BJ (cell line): ENCODE measurements at places on chromosomes 12 and 14.

- DNase-seq, result no peak
Observed at GRCh38 chr12:101209319-101210302, at the start of gene SLC5A8. Gene SLC5A8 (minus strand): TSS chr12:101210238. CDS start chr12:101209848, 390 bp downstream.

GRCh38 chr12:127716166-127716565, 550.8 kb upstream of the TMEM132C start:
- no peak for DNase-seq

GRCh38 chr14:95483309-95484165, 32.9 kb downstream of the SYNE3 start:
- DNase-seq, result peak; percentile 94

GRCh38 chr12:31215518-31216232, 110.3 kb downstream of the SINHCAF start:
- no peak for DNase-seq

GRCh38 chr12:108046650-108047049, 82.4 kb upstream of the WSCD2 start:
- no peak for DNase-seq

GRCh38 chr14:43900173-43900655, 606.9 kb downstream of the FSCB start:
- no peak for DNase-seq

- DNase-seq, result no peak
Observed at GRCh38 chr12:128259556-128260070, 7.4 kb upstream of the TMEM132C start.
